ENCODE measurements at places on chromosomes 1 and 21.

DNA sequence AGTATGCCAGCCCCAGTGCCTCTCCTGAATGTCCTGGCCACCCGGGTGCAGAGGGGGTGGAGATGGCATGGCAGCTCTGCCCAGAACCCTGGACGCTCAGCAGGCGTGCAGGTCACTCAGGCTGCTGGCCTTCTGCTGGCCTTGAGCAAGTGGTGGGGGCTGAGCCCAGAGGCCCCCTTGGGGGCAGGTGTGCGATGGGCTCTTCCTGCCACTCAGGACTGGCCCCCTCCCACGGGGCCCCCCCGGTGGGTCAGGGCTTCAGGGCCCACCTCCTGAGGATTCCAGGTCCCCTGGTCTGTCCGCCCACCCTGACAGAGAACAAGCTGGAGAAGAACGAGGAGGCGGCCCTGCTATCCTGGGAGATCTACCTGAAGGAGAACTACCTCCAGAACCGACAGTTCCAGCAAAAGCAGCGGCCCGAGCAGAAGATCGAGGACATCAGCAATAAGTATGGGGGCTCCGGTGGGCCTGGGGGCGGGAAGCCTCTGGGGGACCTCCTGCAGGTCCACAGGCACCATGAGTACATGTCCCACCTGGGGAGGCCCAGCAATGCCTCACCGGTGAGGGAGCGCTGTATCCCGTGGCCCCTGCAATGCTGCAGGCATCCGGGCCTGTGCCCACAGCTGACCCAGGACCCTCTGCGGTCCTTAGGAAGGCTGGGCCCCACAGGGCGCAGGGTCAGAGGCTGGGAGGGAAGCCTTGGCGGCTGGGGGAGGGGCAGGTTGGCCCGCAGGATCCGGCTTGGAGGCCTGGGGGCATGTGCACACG is 37.0 kb upstream of the LRRC3 start:
- no peak for DNase-seq

GRCh38 chr21:29462479-29462878 is 163.8 kb downstream of the BACH1 start:
- no peak for DNase-seq

DNA sequence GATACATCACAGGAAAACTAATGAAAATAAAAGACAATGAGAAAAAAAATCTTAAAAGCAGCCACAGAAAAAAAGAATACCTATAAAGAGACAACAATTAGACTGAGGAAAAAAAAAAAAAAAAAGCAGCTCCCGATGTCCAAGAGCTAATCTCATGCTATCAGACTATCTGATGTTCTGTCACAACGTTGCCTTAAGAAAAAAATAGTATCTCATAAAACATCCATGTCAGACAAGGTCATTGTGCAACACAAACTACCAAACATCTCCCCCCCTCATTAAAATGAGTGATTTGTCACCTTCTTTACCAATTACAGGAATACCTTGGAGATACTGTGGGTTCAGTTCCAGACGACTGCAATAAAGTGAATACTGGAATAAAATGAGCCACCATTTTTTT is 68.9 kb downstream of the ZNF644 start:
- DNase-seq, result no peak

DNA sequence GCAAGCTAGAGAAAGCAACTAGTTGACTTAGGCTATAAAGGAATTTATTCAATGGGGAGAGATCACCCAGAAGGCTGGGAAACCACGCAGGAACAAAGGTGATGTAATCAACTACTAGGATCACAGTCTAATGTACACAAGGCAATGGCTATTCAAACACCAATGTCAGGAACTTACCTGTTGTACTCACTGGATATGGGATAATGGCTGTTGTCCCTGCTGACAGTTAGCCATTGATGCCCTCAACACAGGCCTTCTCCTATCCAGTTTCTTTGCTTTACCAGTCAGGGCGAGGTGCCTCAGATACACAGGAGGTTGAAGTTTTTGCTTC is 32.3 kb downstream of the C21orf91 start:
- DNase-seq, result no peak

GRCh38 chr1:76607717-76608116 is 259.6 kb upstream of the ST6GALNAC5 start:
- no peak for DNase-seq

DNA sequence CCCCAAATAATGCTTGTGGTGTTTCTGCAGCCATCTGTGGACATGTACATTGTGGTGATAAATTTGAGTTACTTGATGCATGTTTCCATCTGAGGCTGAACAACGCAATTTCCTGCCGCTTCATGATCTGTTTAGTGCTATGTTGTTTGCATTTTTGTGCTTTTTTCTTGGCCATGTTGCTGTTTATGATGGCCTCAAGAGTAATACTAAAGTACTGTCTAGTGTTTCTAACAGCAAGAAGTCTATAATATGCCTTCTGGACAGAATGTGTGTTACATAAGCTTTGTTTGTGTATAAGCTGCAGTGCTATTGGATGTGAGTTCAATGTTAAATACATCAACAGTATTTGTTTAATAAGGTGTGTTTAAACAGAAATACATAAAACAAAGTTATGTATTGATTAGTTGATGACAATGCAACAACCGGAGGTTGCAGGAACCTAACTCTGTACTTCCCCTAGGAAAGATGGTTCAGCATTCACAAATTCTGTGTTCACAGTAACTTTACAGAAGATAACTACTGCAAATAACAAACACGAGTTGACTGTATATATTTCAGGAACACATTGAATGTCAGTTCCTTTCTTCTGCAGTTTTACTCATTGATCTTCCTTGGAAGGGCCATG is 114.8 kb upstream of the USP24 start:
- no peak for DNase-seq

DNA sequence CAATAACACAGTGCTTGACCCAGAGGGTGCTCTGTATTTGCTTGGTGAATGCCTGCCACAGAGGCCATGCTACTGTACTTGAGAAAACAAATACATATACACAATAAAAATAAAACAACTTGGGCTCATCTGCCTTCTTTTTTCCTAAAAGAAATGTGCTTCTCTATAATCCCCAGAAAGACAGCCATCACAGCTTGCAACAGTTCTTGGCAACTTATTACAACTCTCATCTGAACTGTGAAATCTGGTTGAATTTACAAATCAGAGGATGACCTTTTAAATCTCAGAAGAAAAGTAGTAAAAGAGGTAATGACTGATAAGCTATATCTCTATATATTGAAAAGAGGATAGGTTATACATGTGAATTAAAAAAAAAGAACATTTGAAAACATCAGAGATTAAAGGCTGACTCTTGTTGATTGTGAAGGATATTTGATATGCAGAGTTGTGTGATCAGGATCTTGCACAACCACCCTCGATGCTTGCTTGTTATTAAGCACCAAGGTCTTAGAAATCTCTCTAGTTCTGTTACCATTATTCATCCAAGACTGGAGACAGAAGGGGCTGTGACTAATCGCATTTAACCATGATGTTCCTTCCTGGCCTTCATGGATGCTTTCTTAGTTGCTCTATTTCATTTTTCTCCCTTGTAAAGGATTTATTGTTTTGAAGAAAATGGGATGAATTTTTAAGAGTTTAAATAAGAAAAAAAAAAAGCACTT is 213.4 kb downstream of the APP start:
- no peak for DNase-seq

GRCh38 chr21:26020510-26020909 is 150.1 kb downstream of the APP start:
- no peak for DNase-seq

- no peak for DNase-seq
These were observed 117.1 kb downstream of the LRIG2 start for GRCh38 chr1:113190078-113190477.

DNA sequence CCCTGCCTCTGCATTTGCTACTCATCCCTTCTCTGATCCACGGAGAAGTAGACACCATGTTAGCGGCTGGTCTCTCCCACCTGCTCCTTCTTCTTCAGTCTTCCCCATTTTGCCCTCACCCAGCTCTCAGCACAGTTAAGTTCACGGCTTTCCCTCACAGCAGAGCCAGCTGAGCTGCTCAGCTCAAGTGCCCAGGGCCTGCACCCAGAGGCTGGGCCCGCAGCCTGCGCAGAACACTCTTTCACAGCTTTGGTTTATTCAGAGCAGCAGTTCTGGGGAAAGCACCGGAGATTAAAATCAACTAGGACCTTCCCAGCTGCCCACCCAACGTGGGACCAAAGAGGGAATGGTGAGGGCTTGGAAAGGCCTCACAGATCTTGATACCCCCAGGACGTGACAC is 38.3 kb upstream of the RGS16 start:
- no peak for DNase-seq

DNA sequence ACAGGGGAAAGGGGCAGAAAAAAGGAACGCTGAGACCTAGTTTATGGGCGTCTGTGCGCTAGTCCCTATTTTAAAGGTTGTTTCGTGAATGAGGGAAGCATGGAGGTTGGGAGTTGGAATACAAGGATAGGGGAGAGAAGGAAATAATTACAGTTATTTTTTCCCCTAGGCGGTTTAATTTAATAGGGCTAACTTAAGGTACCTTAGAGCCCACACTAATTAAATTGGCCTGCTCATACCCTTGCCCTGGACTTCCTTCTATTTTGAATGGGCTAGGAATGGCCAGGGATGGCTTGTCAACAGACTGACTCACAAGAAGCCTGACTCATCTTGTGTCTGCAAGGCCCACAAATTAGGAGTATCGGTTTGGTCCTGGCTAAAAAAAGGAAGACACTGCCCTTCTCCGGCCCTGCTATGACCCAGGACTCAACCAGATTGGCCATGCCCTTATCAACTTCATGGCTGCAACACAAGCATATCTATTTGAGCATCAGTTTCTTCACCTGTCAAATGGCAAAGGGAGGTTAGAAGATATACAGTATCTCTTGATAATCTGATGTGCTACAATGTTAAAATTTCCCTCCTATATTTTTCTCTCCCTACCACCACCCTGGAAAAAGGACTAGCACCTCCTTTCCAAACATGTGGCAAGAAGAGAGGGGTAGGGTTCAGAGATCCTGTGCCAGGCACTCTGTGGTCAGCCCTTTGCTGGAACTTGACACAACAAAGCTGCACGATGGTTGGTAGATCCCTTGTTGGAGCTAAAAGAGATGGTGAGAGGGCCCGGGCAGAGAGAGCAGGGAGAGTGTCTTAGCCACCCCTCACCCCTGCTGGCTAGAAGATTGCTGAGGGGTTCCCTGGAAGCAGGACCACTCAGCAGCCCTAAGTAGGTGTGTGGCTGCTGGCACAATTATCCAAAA is 2.2 kb upstream of the SSBP3 start:
- DNase-seq, result no peak

DNA sequence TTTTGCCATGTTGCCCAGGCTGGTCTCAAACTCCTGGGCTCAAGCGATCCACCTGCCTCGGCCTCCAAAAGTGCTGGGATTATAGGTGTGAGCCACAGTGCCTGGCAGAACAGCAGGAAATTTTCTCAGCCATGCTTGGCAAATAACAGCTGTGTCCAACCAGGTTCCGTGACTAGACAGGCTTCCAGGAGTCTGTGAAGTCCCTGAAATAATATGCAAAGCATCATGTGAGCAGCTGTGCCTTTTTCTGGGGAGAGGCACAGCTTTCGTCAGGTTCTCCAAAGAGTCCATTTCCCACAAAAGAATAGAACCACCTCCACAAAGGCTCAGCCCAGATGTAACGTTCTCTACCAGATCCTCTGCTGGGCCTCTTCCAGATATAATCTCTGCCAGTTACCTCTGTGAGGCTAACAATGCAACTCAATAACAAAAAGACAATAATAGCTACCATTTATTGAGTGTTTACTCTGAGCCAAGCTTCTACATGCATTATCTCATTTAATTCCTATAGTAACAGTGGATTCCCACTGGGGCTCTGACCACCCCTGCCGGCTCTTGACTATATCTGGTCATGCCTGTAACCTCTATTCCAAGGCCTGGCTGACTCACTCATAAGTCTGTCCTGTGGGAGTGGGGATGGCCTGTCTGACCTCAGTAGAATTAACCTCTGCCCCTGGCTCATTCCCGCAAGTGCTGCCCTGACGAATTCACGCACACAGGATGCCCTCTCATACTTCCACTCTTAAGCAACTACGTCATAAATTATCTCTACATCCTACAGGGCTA is 4.0 kb upstream of the NKAIN1 start:
- DNase-seq, result no peak

GRCh38 chr1:5690291-5690690 is 301.9 kb downstream of the NPHP4 start:
- DNase-seq, result no peak

DNA sequence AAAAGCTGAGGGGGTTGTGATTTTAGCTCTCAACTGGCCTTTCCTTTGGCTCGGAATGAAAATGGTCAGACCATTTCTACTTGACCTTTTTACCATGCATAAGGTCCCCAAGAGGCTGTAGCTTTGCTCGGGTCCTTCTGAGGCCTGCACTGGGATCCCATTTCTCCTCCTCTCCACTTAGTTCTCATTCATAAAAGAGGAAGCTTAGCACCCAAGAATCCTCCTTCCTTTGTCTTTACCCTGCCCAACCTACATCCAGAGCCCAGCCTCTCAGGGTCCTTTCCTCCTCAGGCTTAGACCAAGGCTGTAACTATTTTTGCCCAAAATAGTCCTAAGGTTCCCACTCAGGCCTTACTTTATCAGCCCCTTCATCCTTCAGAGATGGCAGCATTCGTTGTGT is 6.0 kb upstream of the SLC27A3 start:
- no peak for DNase-seq

GRCh38 chr1:45922813-45923212 is 119.4 kb downstream of the MAST2 start:
- DNase-seq, result no peak

- peak; percentile 97 for DNase-seq
These were observed 11.2 kb downstream of the TNFRSF1B start for GRCh38 chr1:12177999-12178441.

GRCh38 chr1:230832476-230832875 is 35.8 kb downstream of the C1orf198 start:
- DNase-seq, result no peak

DNA sequence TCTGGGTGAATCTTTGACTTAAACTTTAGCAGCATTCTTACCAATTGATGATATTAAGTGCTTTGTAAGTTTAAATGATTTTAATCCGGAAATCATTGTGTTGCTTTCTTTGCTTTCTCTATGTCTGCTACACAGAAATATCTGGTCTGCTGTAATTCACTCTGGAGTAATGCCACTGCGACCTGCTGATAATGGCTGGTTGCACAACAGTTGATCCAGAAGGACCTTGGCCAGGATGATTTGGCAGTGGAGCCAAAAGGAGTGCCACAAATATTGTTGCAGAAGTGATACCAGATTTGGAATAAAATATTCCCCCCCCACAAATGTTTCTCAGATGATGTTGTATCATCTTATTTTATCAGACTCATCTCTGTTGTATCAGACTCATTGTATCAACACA is 2063.9 kb downstream of the MRPL39 start:
- no peak for DNase-seq

DNA sequence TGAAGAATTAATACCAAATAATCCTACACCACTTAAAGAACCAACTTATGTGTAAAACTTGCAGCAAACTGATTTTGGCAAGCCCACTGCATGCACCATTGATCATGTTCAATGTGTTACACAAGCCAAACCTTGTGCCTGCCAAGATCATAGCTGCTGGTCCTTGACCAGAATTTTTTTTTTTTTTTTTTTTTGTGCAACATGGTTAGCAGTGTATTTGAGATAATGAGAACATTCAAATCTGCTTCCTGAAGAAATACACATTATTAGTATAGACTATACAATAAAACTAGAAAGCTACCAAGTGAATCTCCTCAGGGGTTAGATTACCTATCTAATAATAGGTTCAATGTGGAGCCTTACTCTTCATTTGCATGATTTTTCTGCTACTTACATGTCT is 421.0 kb downstream of the MRPL39 start:
- no peak for DNase-seq
